ENCODE measurements at places on chromosomes 4 and X.

- no peak for DNase-seq
Observed at GRCh38 chr4:108449129-108449528, 171.2 kb upstream of the RPL34 start.

GRCh38 chrX:155215443-155216178 is 649 bp upstream of the VBP1 start:
- DNase-seq, result no peak

- no peak for DNase-seq
Observed at GRCh38 chr4:183291070-183291469, 29.0 kb downstream of the CLDN22 start.

DNA sequence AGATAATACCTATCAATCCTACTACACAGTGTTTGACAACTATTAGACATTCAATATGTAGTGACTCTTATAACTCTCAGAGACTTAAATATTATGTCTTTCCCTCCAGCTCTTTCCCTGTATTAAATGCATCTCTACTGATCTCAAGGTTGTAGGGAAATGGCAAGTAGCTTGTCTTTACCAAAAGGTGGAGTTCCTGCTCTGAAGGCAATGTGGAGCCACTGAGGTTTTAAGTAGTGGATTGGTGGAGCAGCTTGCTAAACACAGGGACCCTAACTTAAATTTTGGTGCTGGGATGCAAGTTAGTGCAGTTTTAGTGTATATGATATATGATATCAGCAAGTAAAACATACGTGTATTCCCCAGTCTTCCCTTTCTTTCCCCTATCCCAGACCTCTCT is 13.1 kb downstream of the FNIP2 start:
- DNase-seq, result no peak

- no peak for DNase-seq
Observed at GRCh38 chrX:16993791-16994318, 47.4 kb downstream of the REPS2 start.

DNA sequence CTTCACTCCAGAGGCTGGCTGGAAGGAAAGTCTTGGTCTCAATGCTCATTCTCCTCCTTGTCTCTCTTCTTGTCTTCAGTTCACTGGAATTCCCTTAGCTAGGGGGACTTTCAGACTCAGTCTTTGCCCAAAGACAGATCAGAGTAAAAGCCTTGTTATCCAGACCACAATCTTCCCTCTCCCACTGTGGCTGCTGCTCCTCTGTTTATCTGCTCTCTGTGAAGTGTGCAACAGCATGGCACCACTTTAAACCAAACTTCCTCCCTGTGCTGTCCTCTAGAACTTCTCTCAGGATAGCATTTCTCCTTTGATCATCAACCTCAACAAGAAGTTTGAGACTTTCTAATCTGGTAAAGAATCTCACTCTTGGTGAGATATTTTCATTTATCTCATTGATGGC is 530.1 kb upstream of the SLIT2 start:
- DNase-seq, result no peak

DNA sequence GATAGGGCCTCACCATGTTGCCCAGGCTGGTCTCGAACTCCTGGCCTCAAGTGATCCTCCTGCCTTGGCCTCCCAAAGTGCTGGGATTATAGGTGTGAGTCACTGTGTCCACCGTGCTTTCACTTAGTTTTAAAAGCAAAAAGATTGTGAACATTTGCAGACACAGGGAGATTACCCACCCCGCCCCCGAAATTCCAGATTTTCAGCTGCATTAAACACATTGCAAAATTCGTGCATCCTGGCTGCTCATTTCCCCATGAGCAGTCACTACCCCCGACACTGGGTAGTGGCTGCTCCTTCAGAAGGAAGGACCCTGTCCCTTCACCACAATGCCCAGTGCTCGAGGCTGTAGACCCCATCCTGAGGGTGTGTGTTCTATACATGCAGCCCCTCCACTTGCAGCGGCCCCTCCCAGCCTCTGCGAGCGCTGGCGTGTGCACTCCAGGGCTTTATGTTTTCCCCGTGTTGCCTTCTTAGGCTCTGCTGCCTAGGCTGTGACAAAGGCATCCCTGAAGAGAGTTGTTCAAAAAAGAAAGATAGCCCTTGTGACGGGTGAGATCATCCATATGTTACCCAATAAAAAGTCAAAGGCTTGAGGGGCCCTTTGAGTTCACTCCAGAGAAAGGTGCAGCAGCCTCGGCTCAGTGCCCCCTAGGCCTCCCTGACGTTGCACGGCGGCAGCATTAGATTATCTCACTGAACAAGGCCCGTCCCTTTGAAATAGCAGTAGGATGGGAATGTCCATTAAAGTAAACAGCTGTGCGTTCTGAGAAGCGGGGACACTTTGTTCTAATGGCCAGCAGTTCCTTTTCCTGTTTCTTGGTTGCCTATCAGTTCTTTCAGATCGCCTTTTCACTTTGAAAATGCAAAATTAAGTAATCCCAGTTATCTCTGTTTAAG is 71.6 kb downstream of the SHROOM2 start:
- DNase-seq, result no peak

- no peak for DNase-seq
Observed at GRCh38 chrX:44308869-44309268, 34.6 kb downstream of the EFHC2 start.

DNA sequence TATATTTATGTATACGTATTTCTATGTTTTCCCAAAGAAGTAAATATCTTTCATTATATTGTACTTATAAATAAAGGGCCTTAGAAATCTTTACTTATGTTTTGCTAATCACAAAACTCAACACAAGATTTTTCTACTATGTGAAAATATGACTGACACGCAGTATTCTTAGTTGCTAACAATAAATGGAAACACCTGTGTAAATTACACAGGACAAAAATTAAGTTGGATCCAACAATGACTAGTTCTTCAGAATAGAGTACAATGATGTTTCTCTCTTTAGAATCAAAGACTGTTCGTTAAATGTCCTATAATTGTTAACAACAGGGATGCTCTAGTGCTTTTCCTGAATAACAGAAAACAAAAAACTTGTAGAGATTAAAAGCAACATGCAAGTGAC is 96.1 kb downstream of the PPP3CA start:
- DNase-seq, result no peak

GRCh38 chrX:122188751-122189150 is 995.3 kb upstream of the GRIA3 start:
- peak; percentile 5 for DNase-seq

- DNase-seq, result no peak
Observed at GRCh38 chrX:40278340-40279090, 180.8 kb upstream of the BCOR start.

- no peak for DNase-seq
Observed at GRCh38 chrX:134558133-134558532, 98.2 kb downstream of the HPRT1 start.

DNA sequence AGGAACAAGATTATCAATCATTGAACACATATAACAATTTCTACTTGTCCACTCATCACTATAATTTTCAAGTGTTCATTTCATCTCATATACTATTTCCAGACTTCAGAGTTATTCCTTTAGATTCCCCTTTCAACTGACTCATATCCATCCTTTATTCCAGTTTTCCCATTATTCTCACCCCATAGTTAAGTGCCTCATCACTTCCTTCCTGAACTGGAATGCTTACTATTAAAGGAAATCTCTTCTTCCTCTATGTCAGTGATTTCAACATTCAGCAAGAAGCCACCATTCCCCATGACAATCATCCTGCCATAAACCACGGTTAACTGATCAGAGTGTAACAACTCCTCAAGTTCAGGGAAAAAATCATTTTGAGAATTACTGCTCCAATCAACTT is 198.9 kb downstream of the FBXO8 start:
- no peak for DNase-seq

DNA sequence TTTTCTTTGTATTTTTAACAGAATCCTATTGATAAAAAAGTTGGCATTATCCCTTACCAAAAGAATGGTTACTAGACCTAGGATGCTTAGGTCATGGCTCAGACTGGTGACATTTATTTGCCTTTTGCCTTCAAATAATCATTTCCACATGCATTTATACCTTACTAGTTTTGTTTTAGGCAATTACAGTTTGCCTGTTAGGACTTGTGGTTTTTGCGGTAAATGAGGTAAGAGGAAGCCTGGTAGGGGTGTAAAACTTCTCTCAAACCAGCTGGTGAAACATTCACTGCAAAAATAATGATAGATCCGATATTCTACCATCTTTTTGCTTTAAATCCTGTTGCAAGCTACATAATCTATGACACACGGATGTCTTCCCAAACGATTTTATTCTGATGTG is 12.1 kb downstream of the LAMP2 start:
- no peak for DNase-seq

DNA sequence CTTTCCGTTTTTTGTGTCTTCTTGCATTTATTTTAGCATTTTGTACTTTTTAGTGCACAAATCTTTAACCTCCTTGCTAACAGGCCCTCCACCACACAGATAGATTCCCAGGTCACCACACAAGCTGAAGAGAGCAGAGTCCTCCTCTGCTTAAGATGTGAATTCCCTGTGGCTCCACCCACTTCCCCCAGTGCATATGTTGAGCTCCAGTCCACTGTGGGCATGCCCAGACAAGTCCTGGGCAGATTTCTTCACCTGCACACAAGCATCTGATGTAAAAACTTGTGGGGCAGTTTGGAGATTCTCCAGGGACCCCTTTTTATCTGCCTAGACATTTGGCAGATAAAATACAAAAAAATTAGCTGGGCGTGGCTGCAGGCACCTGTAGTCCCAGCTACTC is 19.8 kb upstream of the PASD1 start:
- DNase-seq, result no peak

GRCh38 chrX:140712413-140713173 is 3.0 kb downstream of the LINC00632 start:
- DNase-seq, result no peak

- no peak for DNase-seq
Observed at GRCh38 chrX:67893931-67894330, 350.1 kb downstream of the AR start.

- no peak for DNase-seq
Observed at GRCh38 chr4:150942539-150942938, 72.5 kb downstream of the LRBA start.

DNA sequence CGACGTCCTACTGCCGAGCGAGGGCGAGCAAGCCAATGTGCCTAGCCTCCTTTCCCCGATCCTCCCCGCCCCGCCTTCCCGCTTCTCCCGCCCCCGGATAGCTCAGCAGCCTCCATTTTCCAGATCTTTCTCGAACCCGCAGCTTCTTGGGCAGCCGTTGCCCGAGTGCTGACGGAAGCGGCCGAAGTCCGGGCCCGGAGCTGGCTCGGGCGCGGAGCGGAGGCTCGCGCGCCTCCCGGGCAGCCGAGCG is 172 bp upstream of the HSPA4L start:
- DNase-seq, result peak; percentile 84

DNA sequence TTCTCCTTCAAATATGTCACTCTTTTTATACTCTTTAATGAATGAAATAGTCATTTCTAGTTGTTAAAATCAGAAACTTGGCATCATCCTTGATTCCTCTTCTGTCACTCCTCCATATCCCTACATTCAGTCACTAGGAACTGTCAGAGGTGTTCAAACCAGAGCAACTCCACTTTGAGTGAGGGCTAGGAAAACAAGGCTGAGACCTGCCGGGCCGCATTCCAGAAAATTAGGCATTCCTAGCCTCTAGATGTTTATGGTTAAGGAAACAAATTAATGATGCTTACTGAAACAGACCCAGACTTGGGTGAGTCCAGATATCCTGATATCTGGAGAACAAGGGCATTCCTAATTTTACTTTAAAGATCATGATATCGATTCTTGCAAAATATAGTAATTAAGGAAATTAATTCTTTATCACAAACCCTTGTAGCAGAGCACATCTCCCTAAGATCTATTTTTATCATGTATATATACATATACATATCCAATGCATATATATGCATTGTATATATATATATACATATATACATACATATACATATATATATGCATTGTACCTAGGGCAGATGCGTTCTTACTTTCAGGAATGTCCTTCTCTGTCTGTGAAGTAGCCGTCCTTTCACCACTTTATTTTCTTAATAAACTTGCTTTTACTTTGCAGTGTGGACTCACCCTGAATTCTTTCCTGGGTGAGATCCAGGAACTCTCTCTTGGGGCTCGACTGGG is 98.4 kb upstream of the GC start:
- no peak for DNase-seq

GRCh38 chr4:123616951-123617461 is 220.4 kb downstream of the SPRY1 start:
- DNase-seq, result no peak

Measured in amniotic stem cell (primary cell).